AG04450 (cell line): ENCODE measurements at places on chromosomes 6 and 20.

DNA sequence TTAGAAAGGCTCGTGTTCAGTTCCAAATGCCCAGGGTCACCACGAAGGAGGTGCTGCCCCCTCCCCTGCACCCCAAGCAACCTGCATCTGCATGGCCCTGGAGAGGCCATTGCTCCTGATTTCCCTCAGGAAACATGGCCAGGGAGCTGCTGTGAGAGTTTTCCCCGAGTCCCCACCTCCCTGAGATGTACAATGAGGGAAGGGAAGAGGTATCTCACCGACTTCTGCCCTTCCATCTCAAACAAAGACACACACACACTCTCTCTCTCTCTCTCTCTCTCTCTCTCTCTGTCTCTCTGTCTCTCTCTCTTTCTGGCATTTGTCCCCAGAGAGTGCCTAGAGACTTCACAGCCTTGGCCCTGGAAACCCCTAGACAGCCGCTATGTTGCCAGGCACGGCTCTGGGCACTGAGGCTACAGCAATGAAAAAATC lies 120.4 kb downstream of the MRPL14 start:
- DNase-seq = no peak

- DNase-seq = no peak
Measured at GRCh38 chr20:56625837-56626236, 3.3 kb upstream of the TFAP2C start.

- DNase-seq = no peak
Measured at GRCh38 chr6:8278562-8278961, 156.8 kb downstream of the SLC35B3 start.

DNA sequence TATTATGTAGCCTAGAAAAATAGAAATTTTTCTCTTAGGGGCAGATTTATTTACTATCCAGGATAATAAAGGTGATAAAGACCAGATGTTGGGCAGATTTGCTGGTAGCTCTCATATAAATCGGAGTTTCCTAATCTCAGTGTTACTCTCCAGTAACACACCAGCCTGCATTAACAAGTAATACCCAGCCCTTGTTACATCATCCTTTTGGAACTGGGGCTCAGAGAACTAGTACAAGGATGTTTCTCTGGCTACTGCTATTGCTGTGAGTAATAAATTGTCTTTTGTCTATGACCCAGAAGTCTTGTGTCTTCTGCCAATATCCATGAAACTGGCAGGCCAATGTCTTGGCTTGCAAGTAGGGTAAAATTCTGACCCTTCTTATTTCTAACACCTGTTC lies 16.8 kb downstream of the TPD52L1 start:
- DNase-seq = no peak

DNA sequence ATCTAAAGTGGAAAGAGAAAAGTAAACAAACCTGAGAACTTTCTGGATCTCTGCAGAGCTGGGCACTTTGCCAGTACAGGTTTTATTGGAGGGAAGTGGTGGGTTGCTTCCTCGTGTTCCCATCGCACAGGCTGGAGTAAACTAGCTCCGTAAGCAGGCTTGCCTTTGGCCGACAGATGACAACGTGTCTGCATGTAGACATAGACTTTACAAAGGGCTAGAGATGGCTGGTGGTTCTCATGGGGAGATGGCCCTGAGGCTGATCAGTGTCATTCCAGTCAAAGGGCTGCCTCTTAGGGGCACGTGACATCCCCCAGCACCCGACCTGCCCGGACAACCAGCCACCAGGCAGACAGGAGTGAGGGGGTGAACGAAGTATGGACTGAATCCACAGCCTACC lies 98.8 kb downstream of the YTHDF1 start:
- no peak for DNase-seq
